H7 (cell line): ENCODE measurements at places on chromosomes 16 and 17. TPM values are rescaled to one million over a fixed set of nuclear protein-coding genes. Genes with fewer than 3 reads are reported as not detected.

GRCh38 chr16:31436221-31437045 lies 6.2 kb downstream of the ZNF843 start:
- DNase-seq, result peak; percentile 64

DNA sequence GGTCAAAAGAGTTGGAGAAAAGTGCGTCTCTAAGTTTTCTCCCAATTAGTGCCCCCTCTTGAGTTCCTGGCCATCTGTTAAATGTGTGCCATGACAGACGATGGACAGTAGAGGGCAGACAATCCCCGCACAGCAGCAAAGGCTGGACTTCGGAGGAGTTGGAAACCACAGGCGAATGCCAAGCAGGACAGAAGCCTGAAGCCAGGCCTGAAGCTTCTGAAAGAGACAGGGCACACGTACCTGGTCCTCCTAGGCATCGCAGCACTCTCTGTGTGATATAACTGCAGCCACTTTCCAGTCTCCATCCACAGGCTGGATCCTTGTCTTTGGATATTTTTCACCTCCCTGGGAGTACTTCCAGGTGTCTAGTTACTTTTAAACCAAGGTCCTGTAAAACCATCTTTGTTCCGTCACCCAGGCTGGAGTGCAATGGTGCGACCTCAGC lies 14.5 kb downstream of the C17orf100 start:
- DNase-seq, result peak; percentile 88

Gene RMI2
- 58.8 and 59.2 TPM in 2 replicates for total RNA-seq

GRCh38 chr16:20074099-20074991 lies 655 bp upstream of the GPR139 start:
- DNase-seq, result peak; percentile 40

DNA sequence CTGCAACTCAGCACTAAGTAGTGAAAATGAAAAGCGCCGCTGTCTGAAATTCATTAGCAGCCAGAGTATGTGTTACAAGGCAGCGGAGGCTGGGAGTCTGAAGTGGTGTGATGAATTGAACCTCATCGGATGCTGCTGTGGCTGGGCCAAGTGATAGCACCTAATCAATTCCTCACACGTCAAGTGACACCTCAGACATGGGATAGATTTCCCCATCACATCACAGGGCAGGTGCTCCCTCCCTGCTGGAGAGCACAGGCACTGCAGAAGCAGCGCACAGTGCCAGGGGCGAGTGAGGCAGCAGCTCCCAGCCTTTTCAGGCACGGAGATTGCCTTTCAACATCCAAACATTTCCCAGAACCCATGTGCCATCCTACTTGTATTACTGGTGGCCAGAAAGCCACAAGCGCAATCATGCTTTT lies 32.2 kb downstream of the DRC3 start:
- peak; percentile 82 for DNase-seq
